ENCODE measurements at places on chromosomes 5 and 9. TPM values are rescaled to one million over a fixed set of nuclear protein-coding genes. Genes with fewer than 3 reads are reported as not detected.

WNT8A gene
- not detected for total RNA-seq

TMEM215 gene
- 0.75 TPM for total RNA-seq

GFI1B gene
- total RNA-seq: not detected

CCL27 gene
- total RNA-seq: 9.3 TPM

PCDHB8 gene
- total RNA-seq: 0.11 TPM

- no peak for DNase-seq
Measured at GRCh38 chr5:160619381-160619780, 197.7 kb downstream of the PTTG1 start.

DNA sequence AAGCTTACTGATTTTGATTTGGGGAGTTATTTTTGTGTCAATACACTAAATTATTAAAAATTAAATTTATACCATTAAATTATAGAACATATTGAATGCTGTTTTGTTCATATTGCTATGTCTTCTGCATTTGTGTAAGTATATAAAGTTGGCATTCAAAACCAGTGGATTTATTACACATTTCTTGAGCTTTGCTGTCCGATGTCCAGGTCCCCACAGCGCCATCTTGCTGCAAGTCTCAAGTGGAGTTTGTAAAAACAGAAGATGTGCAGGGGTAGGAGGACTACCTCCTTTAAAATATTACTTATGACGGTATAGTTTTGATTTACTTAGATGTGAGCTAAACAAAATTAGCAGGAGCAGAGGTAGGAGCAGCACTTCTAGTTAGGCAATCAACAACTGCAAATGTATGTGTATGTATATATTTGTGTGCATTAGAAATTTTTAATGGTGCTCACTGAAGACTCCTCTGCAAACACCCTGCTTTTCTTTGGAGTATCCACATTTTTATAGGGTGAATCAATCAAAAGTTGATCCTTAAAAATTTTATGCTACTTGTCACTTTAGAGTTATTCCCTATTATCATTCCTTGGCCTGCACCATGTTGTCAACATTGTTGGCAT is 37.4 kb downstream of the CPEB4 start:
- DNase-seq: no peak

- DNase-seq: no peak
Measured at GRCh38 chr5:8871446-8871845, 674.4 kb downstream of the SEMA5A start.

DNA sequence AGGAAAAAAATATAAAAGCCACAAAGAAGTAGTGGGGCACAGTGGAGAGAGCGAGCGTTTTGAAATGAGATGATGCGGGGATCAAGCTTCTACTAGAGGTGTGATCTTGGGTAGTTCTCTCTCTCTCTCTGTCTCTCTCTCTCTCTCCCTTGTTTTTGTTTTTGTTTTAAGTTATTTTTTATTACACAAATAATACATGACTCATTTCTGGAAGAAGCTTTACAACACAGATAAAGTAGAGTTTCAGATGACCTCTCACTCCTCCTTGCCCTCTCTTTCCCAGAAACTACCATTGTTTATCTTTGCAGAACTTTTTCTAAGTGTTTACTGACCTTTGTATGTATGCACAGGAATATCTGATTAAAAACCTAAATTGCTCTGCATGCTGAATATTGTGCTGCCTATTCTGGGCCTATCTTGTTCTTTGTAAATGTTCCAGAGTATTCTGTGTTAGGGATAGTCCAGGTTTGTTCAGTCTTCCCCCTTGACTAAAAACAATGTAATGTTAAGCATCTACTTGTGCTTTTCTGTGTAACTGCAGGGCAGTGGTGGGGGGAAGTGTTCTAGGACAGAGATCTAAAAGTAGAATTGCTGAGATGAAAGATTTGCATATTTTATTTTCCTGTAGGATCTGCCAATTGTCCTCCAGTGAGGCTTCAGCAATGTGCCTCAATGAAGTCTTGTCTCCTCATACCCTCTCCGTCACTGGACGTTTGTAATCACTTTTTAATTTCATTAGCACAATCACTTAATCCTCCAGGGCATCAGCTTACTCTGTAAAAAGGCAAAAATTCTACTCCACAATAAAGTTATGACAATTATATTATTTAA is 52.0 kb downstream of the FYB1 start:
- DNase-seq: no peak

DNA sequence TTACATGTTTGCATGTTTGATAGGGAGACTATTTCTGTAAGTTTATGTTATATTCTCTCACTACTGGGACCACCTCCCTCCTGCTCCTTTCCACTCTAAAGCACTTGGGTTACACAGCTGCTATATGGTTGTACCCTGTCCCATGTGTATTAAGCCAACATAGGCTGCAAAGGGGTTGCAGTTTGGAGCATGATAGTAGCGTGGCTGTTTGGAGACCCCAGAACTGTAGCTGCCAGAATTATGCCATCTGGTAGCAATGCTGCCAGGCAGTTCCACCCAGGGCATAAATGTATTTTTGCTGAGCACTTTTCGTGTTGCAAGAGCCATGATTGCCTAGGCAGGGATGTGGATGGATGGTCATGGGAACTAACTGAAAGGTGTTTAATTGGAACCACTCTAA is 81.8 kb downstream of the CNTLN start:
- no peak for DNase-seq

DNA sequence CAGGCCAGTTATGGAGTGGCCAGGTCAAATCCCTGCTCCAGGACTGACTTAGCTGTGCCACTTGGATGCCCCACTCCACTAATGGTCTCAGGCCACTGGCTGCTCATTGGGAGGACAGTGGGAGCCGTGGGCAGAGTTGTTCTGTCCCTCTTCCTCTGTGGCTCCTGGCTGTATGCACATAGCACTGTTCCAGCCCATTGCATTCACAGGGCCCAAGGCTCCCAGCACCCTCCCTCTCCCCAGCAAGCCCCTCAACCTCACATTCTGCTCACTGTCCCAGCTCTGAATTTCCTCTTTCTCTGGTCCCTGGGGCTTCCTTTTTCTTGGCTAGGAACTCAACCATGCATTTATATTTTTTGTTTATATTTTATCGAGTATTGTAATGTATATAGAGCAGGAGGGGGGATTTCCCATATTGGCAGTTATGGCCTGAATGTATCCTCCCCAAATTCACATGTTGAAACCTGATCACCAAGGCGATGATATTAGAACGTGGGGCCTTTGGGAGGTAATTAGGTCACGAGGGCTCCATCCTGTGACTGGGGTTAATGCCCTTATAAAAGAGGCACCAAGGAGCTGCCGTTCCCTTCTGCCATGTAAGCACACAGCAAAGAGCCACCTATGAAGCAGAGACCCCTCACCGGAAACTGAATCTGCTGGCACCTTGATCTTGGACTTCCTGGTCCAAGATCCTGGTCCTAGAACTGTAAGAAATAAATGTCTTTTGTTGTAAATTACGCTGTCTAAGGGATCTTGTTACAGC is 17.0 kb upstream of the MVB12B start:
- DNase-seq: peak; percentile 8

DNA sequence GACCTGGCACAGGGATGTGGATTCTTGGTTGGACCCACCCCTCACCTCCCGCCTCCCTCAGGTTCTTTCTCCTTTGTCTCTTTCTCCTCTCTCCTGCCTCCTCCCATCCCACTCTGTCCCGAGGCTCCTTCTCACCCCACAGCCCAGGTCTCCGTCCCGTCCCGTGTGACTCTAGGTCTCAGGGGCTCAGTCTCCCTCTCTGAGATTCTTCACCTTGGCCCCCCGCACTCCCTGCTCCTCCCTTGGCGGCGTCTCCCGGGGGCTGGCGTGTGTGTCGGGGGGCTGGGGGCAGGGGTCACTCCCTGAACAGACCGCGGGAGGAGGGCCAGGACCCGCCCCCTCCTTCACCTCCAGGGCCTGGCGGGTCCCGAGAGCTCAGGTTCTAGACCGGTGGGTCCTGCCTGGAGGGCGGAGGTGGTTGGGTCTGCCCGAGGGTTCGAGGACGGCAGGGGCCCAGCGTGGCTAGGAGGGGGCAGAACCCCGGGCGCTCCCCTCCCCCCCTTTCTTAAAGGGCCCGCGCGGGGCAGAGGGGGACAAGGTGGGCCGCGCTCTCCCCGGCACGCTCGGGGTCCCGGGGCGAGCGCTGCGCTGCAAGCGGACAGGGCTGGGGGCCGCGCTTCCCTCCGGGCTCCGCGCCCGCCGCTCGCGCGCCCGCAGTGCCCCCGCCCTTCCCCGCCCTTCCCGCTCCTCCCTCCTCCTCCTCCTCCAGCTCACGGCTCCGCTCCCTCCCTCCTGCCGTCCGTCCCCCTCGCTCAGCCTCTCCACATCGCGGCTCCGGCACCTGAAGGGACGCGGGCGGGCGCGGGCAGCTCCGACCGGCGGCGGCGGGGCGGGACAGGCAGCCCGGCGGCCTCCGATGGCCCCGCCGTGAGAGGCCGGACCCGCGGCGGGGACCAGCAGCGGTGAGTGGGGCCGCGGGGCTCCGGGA is at the start of gene PSD2:
Gene PSD2, plus strand, starts transcription at position 735 of the 928 bp plus-strand sequence. CDS start 13,633 bp downstream, outside the sequence.
- DNase-seq: no peak

DNA sequence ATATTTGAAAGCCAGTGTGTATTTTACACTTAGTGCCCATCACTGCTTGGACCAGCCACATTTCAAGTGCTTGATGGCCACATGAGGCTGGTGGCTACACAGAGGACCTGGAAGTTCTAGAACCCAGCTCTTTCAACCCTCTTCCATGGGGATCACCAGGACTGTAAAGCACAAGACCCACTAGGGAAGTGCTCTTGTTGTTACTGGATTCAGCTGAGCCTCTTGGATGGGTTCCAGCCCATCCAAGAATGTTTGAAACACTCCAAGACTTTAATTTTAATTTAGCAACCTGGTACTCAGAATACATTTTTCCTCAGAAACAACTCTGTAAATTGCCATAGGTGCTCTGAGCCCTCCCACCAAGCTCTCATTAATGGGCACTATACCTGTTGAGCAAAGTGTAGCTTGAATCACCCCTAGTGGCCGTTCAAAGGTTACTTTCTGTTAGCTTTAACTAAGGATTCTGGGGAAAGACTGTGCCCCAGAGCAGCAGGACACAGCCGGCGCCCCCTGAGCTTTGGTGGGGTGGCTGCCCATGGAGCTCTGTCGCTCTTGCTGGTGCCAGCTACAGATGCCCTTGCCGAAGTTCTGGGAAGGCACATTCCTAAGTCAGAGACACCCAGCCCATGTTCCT is 212.4 kb downstream of the HSD17B3 start:
- DNase-seq: no peak

DNA sequence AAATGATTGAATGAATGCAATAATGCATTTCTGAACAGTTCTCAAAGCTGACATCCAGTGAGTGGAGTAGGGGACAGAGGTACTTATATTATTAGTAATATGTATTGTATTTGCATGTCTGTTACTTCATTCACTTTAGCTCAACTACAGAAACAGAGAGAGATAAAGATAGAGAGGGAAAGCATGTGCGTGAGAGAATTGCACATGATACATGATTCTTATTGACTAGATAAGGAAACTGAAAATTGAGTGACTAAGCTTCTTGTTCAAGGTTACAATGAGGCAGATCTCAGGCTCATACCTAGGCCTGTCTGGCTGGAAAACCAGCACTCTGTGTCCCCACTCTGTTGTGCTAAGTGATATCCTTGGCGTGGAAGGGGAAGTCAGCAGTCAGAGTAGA is 337.7 kb upstream of the KLF4 start:
- DNase-seq: no peak

DNA sequence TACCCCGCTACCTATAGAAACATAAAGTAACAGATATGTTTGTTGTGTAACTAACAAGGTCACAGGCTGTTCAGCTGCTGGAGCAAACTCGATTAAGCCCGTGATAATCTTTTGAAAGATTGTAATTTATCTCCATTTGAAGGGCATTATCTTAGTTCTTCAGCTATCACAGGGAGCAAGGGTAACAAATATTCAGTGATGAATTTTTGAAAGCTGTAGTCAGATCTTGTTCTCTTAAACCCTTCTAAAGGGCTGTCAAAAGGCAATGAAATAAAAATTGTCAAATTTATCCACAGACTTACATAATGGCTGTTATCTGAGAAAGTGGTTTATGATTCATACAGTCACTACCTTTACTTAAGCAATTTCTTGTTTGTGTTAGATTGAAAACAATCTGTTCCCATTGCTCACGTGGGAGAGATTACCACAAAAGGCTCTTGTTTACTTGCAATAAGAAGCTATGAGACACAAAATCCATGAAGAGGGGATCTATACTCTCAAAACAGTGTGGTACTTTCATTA is 78.3 kb upstream of the ZNF608 start:
- DNase-seq: no peak
